ENCODE measurements at places on chromosomes 2 and 18.

DNA sequence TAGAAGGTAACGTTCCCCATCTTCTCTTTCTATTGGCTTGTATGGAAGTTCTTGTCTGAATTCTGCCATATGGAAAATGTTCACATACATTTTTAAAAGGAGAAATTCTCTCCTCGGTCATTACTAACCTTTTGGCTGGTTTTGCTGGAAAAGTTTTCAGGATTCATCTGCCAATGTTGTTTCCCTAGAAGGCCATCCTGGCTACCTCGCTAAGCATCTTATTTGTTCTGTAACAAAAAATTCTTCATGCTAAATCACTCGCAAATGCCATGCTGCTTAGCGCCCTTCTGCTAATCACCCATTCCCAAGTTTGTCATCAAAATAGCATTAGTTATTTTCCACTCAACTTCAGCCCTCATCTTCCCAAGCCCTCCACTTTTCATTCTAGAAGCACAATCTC, 262.0 kb downstream of the SLC8A1 start:
- no peak for DNase-seq

GRCh38 chr2:117199511-117199910, 615.0 kb upstream of the DDX18 start:
- no peak for DNase-seq

- DNase-seq, result no peak
Measured at GRCh38 chr2:239677453-239678185, 276.8 kb upstream of the HDAC4 start.

GRCh38 chr2:143513081-143513480, 383.9 kb downstream of the ARHGAP15 start:
- no peak for DNase-seq

DNA sequence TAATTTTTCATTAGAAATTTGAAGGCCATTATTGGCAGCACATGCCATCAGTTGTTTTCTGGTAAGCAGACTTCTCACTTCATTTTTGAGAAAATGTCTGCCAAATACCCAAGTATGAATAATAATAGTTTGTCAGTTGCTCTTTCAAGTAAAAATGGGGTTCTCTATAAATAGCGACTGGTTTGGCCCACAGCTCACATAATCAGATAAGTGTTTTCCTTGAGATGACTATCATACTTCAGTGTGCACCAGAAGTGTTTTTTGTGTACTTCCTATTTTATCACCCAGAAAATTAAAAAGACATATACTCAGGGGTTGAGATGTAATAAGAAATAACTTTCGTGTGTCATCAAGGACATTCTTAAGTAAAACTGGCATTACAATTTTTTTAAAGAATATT, 147.1 kb downstream of the PHLPP1 start:
- DNase-seq, result no peak

DNA sequence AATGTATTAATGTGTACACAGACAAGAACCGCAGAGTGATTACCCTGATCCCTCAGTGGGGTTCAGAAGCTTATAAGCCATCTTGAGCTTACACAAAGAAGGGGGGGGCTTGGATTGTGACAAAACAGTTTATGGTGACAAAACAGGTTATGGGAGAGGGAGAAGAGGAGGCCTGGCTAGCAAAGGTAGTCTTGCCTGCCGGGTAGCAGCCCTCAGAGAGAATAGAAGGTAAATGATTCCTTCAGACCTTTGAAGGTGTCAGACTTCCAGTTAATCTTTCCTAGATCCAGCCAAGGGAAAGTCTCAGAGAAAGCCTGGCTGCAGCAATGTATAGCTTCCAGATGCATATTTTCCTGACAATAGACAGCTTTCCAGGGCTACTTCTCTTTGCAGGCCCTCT, 44.6 kb upstream of the RAPH1 start:
- no peak for DNase-seq

- no peak for DNase-seq
Measured at GRCh38 chr18:11865071-11865470, 13.9 kb downstream of the CHMP1B start.

DNA sequence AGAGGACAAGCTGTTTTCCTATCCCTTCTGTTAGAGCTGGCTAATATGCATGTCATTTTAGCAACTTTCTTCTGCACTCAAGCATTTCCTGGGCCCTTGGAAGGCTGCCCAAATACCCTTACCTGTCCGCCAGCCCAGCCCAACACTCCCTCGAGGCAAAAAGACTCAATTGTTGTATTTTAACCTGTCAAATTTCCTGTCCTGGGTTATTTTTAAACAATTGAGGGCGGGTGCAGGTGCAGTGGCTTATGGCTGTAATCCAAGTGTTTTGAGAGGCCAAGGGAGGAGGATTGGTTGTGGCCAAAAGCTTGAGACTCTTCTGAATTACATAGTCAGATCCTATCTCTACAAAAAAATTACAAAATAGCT, 125.0 kb upstream of the ARHGAP28 start:
- no peak for DNase-seq

DNA sequence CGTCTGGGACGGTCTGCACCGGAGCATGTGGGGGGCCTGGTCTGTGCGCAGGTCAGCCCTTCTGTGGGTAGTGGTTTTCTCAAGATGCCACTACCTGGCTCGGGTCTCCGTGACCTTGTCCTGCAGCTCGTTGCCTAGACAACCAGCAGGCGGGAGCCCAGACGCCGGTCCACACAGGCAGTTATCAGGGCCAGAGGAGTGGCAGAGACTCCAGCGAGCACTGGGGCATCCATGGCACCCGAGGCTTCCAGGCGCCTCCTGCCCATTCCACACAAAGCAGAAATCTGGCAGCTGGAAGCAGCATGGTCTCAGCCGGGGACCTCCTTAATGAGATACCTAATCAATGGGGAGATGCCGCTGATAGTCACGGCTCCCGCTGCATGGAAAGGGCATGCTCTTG, 156.1 kb downstream of the FAM210A start:
- no peak for DNase-seq

- DNase-seq, result no peak
Measured at GRCh38 chr18:49584394-49584793, 22.5 kb downstream of the LIPG start.

GRCh38 chr2:23925702-23926289, 1.1 kb downstream of the ATAD2B start:
- peak; percentile 49 for DNase-seq

DNA sequence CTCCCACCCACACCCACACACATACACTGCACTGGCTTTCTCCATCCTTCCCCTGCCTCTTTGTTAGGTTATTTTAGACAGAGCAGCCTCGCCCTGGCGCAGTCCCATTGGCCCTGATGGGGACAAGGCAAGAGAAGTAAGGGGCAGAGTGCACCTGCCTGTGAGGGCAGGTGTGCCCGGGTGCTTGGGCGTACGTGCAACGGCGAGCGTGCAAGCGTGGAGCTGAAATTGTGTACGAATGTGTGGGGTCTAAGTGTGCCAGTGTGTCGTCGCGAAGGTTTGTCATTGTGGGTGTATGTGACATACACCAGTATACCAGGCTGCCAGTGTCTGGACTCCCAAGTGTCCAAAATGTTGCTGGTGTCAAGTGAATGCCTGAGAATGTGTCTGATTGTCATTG, 544 bp downstream of the LRATD1 start:
- no peak for DNase-seq

- no peak for DNase-seq
Measured at GRCh38 chr2:188785490-188785889, 188.7 kb upstream of the COL3A1 start.

- no peak for DNase-seq
Measured at GRCh38 chr2:138277062-138277461, 224.5 kb upstream of the SPOPL start.

DNA sequence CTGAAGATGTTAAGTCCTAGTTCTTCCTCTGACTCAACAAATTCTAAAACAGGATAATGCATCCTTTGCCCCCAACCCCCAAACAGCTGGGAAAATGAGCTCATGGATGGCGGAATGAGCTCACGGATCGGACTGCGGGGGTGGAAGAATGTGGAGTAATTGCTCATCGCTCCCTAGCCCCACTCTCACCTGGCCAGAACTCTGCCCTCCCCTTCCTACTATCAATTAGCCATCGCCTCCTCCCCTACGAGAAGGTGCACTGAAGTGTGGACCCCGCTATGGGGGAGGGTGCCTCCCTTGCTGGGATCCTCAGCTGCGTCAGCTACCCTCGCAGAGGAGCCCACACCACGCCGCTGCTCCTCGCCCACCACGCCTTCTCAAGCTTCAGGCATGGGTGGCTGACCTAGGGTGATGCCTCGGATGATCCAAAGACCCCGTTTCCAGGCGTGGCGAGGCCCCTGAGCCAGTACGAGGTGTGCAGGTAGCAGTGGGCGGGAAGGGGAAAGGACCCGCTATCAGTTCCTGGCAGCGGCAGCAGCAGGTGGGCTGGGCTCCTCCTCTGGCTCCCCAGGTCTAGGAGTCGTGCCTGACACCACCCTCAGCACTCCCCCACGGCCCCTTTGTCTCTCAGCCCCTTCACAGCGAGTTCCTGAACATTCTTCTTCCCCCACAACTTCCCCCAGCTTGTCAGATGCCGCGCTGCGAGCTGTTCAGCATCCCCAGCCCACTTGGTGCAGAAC, 82.1 kb upstream of the POMC start:
- no peak for DNase-seq

GRCh38 chr2:18724371-18725145, 135.2 kb upstream of the NT5C1B start:
- no peak for DNase-seq

- DNase-seq, result no peak
Measured at GRCh38 chr2:196433116-196433515, 206.4 kb upstream of the CCDC150 start.

DNA sequence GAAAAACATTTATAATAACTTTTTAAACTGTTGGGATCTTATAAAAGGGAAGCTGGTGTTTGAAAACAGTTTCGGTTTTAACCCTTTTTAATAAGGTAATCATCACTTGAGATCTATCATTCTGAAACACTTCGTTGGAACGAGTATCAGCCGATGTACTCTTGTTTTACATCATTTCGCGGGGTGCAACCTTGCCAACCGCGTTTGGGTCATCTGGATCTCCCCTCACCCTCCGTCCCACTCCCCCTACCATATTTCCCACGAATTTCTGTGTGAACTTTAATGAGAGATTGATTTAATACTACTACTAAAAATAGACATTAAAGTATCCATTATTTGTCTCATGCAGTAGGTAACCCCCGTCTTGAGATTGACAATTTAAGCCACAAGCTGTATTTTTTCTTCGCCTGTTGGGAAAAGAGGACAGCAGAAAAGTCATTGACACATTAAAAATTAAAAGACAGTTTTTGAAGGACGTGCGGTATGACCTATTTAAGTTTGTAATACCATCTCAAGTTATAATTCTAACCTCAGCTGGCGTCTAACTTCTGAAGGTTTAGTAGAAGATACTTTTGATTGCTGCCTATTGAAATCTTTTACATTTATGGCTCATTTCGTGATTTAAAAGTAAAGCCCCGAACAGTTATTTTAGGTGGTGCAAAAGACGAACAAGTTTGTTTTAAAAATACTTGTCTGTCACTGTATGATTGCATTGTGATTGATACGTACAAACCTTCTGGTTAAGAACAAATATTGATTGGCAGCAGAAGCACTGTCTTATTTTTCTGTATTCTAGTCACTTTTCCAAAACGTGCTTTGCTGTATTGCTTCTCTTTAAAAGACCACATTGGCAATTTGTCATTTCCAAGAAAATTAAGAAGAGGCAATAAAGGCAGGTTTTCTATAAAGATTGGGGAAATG, 1.5 kb downstream of the CREB1 start:
- no peak for DNase-seq

- DNase-seq, result no peak
Measured at GRCh38 chr2:96409820-96410164, 74.2 kb downstream of the NCAPH start.

DNA sequence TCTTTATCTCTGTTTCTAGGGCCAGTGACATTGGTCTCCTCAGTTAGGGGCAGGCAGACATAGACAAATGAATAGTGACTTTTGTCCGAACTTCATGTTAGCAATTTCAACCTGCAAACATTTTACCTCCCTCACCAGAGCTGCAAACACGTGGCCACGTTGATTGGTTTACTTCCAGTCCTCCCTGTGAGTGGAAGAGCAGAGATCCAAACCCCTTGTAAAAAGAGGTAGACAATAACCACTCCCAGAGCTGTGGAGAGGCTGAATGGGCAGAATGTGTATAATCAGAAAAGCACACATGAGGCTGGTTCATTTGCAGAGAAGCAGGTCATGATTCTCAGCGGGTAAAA, 31.1 kb downstream of the CTIF start:
- no peak for DNase-seq

GRCh38 chr2:236744281-236744705, 174.7 kb downstream of the ACKR3 start:
- DNase-seq, result no peak

DNA sequence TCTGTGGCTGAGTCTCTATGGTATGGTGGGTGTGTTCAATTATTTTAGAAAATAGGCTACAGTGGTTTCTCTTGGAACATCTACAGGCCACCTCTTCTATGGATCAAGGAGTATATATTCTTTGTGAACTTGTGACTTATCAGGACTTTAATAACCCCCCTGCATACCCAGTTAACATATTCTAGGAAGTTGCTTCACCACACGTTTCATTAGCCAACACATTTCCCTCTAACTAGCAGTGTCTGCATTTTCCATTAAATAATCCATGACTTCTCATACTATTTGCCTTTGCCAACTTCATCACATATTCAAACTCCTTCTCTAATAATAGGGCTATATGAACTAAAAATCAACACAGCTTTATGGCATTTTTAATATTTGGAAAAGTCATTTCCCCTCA, 187.6 kb upstream of the ARL4C start:
- DNase-seq, result no peak

DNA sequence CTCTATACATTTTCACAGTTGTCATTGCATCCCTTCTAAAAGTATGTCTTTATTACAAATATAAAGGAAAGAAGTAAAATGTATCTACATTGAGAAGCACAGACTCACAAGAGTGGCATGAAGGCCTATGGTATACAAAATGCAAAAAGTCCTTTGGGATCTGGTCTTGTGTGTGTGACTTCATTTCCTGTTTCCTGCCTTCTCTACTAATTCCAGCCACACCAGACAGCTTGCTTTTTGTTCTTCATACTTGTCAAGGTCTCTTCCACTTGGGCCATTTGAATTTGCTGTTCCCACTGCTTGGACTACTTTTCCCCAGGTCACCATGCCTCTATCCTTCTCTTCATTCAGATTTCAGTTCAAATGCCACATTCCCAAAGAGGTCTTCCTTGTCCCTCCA, 6.7 kb upstream of the PNO1 start:
- DNase-seq, result no peak

DNA sequence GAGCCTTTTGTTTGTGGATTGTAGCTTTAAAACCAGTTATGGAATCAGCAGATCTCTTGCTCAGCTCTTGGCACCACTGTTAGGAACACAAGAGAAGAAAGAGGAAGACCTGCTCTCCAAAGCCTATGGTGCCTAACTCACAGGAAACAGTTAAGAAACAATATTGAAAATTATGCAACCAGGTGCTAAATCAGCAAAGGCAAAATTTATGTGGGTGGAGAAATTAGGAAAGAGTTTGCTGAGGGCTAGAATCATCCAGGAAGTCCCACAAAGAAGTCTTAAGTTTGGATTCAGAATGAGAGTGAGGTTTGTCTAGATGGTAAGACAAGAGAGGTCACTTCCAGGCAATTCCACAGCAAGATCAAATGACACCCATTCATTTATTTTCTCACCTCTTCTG, 49.4 kb downstream of the AOX1 start:
- DNase-seq, result no peak

All from stimulated activated CD4-positive, alpha-beta T cell treated with anti-CD3 and anti-CD28 coated beads, TNF-alpha, amount 100 ng/mL, for 24 hours (primary cell).